ENCODE measurements at places on chromosomes 11 and 22.

DNA sequence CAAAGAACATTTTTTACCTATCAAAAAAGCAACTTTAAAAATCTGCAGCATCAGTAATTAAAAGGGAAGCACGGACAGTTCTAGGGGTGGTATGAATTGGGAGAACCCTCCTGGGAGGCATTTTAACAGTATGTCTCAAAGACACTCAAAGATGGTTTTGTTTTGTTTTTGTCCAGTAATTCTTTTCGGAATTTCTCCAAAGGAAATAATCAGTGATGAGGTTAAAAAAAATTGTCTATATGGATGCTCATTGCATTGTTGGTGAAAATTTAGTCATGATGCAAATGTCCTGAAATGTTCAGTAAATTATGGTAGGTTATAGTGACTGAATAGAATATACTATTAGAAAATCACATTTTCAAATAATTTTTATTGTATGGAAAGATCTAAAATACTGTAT lies 115.1 kb downstream of the ATXN10 start:
- no peak for DNase-seq

DNA sequence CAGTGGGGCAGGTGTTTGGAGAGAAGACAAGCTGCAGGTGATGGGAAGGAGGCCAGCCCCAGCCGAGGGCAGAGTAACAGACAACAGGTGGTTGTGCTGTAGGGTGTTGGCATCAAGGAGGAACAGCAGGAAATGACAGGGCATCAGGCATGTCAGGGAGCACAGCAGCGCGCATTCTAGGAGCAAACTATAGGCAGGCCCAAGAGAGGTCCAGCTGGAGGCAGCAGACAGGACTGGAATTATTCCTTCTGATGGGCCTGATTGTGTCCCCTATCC lies 13.6 kb downstream of the ADM start:
- no peak for DNase-seq

DNA sequence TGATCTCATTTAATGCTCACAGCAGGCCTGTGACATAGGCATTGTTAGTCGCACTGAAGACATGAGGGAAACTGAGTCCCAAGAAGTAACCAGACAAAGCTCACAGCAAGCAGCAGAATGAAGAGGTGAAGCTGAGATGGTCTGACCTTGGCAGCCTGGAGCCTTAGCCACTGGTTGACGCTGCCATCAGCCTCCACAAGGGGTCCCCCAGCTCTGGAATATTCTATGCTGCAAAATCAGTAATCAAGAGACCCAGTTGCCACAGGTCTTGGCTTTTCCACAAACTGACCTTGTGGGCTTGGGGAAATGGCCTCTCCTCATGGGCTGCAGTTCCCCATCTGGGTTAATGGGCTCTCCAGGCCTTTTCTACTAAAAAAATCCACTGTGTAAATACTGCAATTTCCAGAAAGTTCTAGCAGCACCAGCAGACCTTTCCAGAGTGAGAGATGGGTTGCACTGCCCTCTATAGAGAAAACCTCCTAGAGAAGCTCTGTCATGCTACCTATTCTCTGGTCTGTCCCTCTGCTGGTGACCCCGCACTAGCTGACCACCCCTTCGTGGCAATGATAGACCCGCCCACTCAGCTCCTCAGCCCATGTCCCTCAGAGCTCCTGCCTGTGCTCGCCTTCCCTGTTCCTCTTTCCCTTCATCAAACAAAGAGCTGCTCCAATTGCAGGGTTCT lies 22.6 kb upstream of the ISX start:
- DNase-seq = no peak

DNA sequence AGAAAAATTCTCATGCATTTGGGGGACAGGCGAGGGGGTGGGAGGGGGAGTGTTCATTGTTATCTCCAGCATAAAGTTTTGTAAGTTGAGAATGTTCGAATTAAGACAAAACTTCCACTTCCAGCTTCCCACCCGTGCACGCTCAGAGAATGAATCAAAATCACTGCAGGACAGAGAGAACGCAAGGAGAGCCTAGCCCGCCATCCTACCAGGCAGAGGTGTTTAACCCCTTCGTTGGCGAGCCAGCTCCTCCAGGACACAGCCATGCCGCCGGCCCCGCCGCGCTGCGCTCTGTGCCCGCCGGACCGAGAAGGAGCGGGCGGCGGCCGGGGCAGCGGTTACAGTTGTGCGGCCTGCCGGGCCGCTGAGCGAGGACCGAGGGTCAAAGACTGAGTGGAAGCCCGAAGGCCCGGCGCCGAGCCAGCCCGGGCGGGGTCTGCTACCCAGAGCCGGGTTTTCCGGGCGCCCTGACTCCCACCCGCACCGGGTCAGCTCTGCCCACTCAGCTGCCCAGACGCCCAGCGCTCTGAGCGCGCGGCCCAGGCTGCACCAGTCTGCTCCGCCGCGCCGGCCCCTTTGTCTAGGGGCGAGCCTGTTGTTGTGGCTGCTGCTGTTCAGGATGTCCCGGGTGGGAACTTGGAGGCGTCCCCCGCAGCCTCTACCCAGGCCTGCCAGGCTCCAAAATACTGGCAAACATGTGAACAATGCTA lies at the start of gene NOX4:
Gene NOX4, minus strand, starts transcription at position 395 of the 710 bp plus-strand sequence. Its CDS starts 129 bp downstream, at position 266.
- DNase-seq = no peak

DNA sequence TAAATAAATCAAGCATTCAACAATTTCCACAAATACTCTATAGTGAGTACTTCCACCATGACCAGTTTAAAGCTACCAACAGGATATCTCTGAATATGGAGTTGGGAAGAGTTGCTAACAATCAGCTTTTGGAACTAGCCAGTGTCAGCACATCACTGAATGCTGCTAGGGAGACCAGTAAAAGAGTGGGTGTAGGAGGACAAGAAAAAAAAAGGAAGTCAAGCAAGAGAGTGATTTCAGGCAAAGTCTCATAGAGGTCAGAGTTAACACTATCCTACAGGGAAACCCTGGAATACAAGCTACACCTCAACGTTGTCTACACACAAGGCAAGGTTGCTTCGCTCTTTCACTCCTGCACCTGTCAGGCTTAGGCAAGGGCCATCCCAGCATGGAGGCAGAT lies 24.2 kb downstream of the EIF3F start:
- DNase-seq = no peak

DNA sequence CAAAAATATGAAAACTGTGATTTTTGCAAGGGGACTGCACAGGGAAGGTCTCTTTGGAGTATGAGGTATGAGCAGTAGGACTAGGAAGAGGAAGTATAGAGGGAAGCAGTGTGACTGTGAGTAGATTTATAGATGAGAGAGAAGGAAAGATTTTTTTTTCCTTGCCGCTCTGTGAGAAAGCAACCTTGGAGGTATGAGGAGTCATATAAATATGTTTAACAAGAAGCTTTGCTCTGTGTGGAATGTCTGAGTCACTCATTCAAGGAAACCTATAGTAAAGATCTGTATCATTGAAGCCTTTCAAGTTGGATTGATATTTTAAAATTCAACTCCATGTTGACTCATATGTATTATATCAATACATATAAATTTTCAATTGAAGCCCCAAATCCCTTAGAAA lies 26.2 kb downstream of the DNHD1 start:
- DNase-seq = no peak

DNA sequence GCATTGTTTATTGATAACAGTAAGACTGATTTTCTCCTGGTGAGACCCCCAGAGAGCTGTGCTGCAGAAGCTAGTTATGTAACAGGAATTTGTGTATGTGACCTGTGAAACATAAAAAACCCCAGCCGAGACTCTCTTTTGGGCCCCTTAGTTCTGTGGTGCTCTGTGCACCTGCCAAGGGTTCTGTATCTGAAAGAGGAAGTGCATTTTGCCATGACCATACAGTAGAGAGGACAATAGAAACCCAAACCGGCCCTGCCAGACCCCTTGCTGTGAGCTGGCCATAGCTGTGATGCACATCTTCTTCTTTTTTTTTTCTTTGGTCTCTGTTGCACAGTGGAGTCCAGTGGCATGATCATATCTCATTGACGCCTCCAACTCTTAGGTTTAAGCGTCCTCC lies 31.4 kb upstream of the APOL5 start:
- DNase-seq = no peak

GRCh38 chr11:87322568-87322967 lies 284.8 kb downstream of the TMEM135 start:
- DNase-seq = no peak

- DNase-seq = no peak
Observed at GRCh38 chr11:76621868-76622267, 48.7 kb downstream of the LRRC32 start.

- DNase-seq = no peak
Observed at GRCh38 chr11:77175869-77176539, 48.0 kb downstream of the MYO7A start.

- no peak for DNase-seq
Observed at GRCh38 chr22:41245917-41246499, 5.3 kb upstream of the CHADL start.

DNA sequence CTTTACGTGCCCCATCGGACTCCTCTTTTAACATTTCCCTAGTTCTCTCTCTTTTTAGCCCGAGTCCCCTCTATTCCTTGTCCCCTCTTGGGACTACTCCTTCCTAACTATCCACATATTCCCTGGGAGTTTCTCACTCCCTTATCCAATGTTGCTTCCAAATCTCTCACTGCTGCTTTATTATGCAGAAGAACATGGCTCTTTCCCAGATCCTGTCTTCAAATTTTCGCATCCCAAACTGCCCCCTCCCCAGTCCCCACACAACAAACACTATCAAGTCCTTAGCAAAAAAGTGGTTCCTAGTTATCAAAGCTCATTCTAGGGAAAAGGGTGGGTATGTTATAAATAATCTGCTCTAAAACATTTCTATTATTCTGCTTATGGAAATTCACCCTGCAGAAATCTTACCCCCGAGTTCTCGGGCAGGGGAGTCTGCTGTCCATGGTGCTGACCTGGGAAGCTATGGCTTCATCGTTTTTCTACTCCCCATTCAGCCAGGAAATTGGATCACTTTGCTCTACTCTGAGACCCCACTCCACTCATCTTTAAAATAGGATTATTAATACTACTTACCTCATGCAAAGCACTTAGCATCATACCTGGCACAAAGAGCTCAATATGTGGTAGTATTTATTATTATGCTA lies 393.5 kb downstream of the BUD13 start:
- no peak for DNase-seq

DNA sequence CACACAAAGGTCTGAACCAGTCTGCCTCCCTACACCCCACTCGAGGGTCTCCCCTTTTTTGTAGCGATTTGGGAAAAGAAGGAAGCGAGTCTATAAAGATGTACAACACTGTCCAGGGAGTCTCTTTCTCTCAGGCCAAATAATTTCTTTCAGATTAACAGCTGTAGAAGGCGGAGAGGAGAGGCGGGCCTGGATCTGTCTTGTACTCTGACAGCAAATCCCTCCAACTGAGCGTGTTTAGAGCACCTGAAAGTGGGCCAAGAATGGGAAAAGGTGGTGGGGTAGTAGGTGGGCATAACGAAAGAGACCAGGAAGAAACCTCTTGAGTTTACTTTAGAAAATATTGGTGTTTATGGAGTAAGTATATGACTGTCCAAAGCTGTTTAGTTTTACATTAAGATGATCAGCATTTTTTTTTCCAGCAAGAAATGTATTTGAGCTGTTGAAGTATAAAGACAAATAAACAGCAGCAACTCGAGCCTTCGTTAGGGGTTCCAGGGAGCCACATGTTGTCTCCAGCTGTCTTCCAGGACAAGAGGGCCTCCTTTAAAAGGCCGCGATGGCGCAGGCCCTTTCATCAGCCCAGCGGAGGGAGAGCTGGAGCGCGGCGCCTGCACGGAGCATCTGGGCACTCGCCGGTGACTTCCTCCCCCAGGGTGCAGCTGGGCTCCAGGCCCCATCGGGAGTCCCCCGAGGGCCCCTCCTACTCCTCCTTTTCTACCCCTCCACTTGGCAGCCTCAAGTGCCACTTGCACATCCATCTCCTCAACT lies 34.9 kb downstream of the SCUBE1 start:
- no peak for DNase-seq

GRCh38 chr11:112841729-112842128 lies 119.5 kb upstream of the NCAM1 start:
- DNase-seq = no peak

DNA sequence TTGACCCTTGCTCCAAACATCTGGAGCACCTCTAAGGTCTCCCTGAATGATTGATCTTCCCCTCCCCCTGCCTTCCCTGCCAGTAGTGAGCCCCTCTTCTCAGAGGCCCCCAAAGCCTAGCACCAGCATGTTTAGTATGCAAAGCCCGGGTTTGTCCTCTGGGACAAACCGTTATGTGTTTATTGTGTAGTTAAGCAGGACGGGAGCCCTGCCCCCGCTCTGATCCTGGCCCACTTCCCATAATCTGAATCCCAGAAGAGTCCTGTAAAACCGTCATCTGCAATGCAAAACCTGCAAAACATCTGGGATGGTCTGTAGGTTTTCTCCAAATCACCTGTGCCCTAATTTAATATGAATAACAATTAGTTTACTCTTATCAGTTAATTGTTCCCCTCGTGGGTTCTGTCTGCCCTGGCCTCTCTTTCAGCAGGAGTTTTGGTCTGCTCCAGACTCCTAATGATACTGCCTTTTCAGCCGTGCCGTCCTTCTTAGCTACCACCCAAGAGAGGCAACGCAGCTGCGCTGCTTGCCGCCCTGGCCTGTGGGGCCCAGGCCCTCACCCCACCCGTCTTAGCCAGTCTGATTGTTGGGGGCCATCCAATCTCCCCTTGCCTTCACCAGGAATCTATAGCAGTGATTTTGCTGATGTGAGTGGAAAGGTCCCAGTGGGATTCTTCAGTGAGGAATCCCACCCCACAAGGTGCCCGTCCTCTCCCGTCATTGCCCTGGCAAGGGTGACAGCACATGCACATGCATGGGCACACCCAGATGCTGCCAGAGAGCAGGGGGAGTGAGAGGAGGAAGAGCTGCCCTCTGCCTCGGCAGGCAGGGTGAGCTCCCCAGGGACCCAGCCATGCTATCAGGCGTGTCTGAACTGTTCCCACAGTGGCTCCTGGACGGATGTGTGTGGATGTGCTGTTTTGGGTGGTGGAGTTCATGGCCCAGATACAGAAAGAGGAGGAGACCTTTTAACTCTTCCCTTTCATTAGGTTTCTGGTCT lies 3.0 kb upstream of the B3GAT1 start:
- no peak for DNase-seq

GRCh38 chr11:99693941-99694492 lies 673.3 kb downstream of the CNTN5 start:
- no peak for DNase-seq

DNA sequence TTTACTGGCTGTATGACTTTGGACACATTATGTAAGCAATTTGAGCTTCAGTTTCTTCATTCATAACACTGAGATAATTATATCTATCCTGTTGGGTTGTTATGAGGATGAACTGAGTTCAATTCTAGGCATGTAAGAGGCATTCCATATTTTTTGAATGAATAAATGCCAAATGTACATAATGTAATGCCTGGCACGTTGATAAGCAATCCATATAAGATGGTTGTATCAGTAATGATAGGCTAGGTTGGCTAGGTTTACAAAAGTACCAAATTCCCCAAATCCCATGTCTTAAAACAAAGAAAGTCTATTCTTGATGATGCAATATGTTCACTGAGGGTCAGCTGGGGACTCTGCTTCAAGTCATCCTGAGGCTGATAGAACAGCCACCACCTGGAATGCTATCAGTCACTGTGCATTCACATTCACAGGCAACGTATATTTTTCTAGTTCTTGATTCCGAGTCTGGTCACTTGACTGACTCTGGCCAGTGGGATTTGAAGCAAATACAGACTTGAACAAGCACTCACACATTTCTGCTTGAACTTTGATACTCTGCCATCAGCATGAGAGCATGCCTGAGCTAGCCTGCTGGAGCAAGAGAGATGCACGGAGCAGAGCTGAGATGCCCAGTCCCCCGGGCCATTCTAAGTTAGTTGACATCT lies 104.0 kb upstream of the TIMP3 start:
- DNase-seq = no peak

- no peak for DNase-seq
Observed at GRCh38 chr11:100791860-100792259, 104.8 kb downstream of the ARHGAP42 start.

Data from cortex of kidney (tissue), 1 donor.